Stimulated activated CD4-positive, alpha-beta T cell treated with anti-CD3 and anti-CD28 coated beads, Interleukin-4, amount 100 ng/mL, for 48 hours (primary cell): ENCODE measurements at places on chromosomes 7 and 10.

DNA sequence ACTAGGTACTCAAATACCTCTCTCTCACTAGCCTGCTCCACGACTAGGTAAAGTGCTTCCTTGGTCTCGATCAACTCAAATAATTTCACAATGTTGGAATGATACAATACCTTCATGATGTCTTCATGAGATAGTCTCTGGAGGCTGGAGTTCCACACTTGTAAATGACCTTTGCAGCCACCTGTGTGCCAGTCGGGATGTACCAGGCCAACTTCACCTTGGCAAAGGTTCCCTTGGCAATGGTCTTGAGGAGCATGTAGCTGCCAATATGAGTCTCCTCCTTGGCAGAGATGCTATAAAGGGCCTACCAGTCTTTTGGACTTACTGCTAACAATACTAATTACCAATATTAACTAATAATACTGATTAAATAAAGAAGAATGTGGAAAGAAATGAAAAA lies 42.5 kb upstream of the EEPD1 start:
- no peak for DNase-seq

DNA sequence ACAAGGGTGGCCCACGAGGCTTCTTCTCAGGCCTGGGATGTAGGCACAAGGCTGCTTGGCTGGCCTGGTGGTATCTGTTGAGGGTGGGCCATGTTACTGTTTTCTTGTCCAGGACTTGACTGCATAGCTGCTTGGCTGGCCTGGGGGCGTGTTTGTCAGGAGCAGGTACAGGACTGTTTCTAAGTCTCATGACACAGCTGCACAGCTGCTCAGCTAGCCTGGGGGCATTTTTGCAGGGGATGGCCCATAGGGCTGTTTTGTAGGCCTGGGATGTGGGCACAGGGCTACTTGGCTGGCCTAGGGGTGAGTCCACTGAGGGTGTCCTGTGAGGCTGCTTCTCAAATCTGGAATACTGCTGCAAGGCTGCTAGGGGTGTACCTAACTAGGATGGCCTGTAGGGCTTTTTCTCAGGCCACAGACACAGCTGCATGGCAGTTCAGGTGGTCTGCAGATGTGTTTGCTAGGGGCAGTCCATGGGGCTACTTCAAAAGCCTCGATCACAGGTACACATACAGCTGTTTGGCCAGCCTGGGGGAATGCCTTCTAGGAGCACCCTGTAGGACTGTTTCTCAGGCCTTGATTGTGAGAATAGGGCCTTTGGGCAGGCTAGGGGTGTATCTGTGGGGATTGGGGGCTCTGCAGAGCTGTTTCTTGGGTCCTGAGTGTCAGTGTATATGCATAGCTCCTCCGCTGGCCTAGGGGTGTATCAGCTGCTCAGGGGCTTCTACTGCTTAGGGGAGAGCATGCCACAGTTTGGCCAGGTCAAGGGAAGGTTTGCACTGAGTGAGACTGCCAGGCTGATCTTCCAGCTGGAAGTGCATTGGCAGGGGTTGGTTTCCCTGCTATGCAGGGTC lies 26.6 kb upstream of the PLA2G12B start:
- no peak for DNase-seq

DNA sequence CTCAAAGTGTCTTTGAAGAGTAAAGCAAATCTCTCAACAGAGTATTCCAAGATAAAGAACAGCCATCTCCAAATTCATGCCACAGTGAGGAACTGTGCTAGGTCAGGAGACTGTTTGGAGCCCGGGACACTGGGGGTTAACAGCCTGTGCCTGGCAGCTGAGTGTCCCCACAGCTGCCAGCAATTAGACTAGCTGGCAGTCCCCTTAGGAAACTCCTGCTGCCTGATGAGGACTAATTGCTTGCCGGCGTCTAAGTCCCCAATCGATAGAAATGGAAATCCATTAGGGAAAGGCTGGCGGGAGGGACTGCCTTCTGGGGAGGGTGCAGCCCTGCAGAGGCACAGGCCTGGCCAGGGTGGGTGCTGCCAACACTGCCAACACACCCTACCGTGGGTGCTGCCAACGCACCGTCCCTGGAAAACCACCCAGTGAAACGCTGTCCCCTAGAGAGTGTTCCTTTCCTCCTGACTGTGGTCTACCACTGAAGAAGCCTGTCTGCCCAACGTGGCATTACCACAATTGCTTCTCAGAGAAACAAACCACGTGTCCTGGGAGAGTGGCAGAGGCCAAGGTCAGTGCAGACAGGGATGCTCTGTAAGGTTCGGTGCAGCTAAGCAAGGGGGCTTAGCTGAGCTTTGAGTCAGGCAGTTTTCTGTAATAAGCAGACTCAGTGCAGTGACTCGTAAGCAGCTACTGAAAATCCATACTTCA lies 60.8 kb downstream of the XRCC2 start:
- DNase-seq, result no peak

DNA sequence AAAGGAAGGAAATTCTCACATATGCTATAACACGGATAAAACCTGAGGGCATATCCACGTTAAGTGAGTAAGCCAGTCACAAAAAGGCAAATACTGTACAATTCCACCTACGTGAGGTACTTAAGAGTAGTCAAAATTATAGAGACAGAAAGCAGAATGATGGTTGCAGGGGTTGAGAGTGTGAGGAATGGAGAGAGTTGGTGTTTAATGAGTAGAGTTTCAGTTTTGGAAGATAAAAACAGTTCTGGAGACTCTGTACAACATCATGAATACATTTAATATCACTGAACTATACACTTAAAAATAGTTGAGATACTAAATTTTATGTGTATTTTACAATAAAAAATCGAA lies 95.1 kb downstream of the SNX13 start:
- no peak for DNase-seq

DNA sequence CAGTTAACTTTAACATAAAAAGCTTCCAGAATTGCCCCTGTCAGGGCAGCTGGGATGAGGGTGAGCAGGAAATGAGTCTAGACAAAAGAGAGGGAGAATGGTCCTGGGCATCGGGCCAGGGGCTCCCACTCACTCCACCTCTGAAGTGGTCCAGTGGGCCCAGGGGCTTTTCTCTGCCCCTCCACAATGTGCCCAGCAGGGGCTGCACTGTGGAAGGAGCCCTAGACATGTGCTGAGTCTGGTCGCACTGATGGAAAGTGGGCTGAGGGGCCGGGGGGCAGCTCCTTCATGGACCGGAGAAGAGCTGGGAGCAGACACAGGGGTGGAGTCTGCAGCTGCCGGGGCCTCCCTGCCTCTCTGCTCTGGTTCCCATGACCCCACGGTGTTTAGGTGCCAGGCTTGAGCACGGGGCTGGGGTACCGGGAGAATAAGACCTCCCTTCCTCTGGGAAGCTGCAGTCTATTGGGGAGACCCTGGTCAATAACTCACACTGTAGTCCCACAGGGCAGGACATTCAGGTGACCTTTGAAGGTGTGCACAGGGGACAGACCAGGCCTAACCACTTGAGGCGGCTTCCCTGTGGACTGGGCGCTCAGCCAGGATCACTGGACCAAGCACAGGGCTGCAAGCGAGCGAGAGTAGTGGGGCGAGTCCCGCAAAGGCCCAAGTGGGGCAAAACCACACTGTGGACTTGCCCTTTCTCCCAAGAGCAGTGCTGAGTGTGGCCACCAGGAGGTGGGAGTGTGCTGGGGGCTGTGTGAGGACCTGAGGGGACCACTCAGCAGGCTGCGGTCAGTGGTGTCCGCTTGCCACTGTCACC lies 6.1 kb downstream of the ADCY1 start:
- no peak for DNase-seq

- DNase-seq, result no peak
These were observed 481.3 kb upstream of the NRP1 start for GRCh38 chr10:33815776-33816175.

DNA sequence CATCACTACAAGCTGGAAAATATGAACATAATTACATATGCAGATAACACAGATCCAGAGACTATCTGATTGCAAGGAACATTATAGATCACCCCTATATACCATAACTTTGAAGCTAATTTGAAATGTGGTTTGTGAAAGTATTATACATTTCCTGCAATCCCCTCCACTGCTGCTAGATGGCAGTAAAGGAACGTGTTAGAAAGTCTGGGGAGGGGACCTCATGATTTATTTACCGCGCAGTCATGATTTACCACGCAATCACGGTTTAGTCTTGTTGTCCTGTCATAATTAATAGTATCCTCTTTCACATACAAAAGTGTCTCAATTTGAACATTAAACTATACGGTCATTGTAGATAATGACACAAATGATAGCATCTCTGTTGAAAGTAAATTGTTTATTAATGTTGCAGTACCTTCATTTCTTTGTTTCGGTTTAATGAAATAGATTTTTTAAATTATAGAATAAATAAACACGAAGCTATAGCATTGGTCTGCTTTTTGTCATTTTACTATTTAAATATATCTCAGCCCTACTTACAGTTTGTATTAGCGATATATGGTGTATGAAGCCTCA lies 145.3 kb upstream of the PRSS1 start:
- peak; percentile 20 for DNase-seq

DNA sequence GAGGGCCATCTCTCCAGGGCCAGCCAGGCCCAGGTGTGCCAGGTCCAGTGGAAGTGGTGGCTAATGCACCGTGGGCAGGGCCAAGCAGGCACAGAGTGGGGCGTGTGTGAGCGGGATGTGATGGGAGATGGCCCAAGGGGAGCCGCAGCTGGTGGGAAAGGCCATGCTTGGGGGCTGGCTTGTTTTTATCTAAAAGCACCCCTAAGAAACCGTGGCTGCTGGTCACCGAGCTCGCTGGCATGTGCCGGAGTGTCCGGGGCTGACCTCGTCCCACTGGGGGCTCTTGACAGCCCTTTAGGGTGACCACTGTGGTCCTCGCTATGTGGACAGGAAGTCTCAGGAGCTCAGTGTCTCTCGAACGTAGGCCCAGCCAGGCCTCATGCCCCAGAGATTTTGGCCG lies 582.4 kb upstream of the FOXK1 start:
- no peak for DNase-seq

- DNase-seq, result no peak
These were observed 482.6 kb downstream of the INHBA start for GRCh38 chr7:41220266-41220665.

- DNase-seq, result no peak
These were observed 63.8 kb downstream of the FOXP2 start for GRCh38 chr7:114478384-114478783.

GRCh38 chr7:46164629-46165028 lies 243.6 kb upstream of the IGFBP3 start:
- DNase-seq, result no peak

DNA sequence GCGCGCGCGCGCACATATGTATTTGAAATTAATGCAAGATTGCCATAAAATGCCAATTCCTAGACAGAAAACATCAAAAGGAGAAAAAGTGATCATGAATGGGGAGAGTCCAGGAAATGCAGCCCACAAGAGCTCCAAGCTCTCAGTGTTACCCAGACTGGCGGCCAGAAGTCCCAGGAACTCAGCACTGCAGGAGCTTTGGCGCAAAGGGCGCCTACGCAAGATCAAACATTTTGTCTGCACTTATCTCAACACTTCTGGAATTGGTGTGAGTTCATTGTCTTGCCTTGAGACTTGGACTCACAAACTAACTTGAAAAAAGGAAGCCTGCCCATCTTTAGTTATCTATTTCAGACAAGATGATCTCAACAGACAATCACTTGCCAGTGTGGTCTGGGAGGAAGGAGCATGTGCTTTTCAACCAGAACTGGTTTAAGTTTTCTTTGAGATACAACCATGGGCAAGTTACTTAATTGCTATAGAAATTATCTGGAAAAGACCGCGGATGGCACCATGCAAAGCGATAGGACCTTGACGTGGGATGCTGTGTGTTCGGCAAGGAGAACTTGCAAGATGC lies 77.2 kb downstream of the KIAA1549 start:
- no peak for DNase-seq

- DNase-seq, result no peak
These were observed 99.7 kb upstream of the SDK1 start for GRCh38 chr7:3201306-3201705.

- no peak for DNase-seq
These were observed 431.8 kb downstream of the ZWINT start for GRCh38 chr10:55929291-55929690.

- no peak for DNase-seq
These were observed 63.0 kb downstream of the RALA start for GRCh38 chr7:39686261-39686924.

DNA sequence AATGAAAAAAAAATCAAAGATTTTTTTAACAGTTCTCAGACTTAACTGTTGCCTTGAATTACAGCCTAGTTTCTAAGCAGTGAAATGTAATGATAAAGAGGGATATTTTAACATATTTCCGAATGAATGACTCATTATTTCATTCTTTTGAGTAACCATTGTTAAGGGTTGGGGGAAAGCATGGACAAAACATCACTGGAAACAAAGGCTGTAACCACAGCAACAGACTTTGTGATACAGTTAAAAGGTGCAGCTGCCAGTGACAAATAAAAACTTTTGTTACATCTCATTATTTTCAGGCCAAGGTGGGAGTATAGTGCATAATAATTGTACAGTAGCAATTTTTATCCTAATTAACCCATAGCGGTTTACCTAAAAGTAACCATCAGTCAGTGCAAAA lies 172.6 kb downstream of the LRRTM3 start:
- no peak for DNase-seq

DNA sequence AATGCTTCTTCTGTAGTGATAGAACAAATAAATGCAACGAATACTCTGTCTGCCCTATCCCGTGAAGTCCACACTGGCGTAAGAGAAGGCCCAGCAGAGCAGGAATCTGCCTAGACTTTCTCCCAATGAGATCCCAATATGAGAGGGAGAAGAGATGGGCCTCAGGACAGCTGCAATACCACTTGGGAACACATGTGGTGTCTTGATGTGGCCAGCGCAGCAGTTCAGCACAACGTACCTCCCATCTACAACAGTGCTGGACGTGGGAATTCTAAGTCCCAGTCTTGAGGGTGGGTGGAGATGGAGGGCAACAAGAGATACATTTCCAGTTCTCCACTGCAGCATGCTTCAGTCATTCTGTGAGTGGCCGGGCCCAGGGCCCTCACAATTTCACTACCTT lies 45.8 kb downstream of the FIGNL1 start:
- no peak for DNase-seq

DNA sequence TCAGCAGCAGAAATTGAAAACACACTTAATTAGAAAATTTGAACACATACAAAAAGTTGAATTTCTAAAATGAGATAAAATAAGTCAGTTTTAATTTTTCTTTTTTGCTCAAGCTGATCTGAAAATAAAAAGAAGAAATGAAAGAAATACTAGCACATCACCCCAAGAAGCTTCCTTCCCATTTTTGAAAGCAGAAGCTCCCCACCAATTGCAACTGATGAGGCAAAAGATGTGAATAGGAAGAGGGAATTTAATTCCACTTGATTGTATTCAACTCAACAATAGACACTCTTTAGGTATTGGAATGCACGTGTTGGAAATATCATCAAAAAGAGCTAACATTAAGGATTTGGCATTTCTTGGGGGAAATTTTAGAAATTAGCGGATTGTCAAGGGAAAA lies 175.8 kb downstream of the TRIL start:
- DNase-seq, result no peak

- no peak for DNase-seq
These were observed 2.3 kb downstream of the C1QL3 start for GRCh38 chr10:16519250-16519907.

- no peak for DNase-seq
These were observed 341.2 kb upstream of the STEAP1 start for GRCh38 chr7:89813081-89813480.

- no peak for DNase-seq
These were observed 157.5 kb downstream of the CHN2 start for GRCh38 chr7:29352041-29352440.

GRCh38 chr7:31761646-31762045 lies 74.6 kb downstream of the PPP1R17 start:
- DNase-seq, result no peak
